T-cell (primary cell): ENCODE measurements at places on chromosomes 5 and 9. TPM values are rescaled to one million over a fixed set of nuclear protein-coding genes. Genes with fewer than 3 reads are reported as not detected.

IL13 gene
- total RNA-seq = 1.9 TPM

NAIF1 gene
- 14.9 TPM for total RNA-seq

DNA sequence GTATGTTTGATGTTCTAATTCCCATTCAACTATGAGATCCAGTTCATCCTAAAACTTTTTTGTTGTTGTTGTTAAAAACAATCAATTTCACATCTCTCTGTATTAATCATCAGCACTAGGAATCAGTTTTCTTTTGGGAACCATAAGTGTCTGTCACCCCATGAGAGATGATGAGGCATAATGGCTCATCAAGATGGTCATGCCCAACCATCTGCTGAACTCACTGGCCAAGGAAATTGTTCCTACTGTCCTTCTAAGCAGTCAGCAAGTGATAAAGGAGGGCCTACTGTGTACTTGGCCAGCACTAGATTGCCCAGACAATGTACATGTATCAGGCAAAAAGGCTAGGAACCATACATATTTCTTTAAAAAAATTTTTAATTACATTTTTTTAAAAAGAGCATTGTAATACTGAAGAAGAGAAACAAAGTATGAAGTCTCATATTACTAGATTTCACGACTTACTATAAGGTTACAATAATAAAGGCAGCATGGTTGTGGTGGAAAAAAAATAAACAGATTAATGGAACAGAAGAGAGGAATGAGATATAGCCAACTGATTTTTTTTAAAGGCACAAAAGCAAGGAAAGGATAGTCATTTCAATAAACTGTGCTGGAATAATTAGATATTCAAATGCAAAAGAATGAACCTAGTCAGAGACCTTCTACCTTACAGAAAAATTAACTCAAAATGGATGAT lies 458.3 kb downstream of the SPOCK1 start:
- H3K27ac ChIP-seq = no peak overlapping the region
- H3K27me3 ChIP-seq = no peaks in the 10 kb centered on the region
- H3K4me1 ChIP-seq = no peaks in the 10 kb centered on the region
- no peak overlapping the region for H3K4me3 ChIP-seq

GRCh38 chr5:141475625-141476131 lies at the start of gene PCDHGC3:
Gene PCDHGC3, plus strand, starts transcription at chr5:141475966. Its CDS starts 151 bp downstream, at chr5:141476117.
- H3K27ac ChIP-seq = no peak within 1 kb of the TSS
- DNase-seq = no peak

GRCh38 chr5:33417632-33418031 lies 23.1 kb upstream of the TARS1 start:
- no peaks in the 10 kb centered on the region for H3K4me1 ChIP-seq
- no peak overlapping the region for H3K4me3 ChIP-seq
- no peaks in the 10 kb centered on the region for H3K27me3 ChIP-seq
- DNase-seq = no peak
- H3K27ac ChIP-seq = no peak overlapping the region

GRCh38 chr9:134223591-134224122 lies 59.3 kb upstream of the RNU6ATAC start:
- H3K36me3 ChIP-seq = no peaks in the 10 kb centered on the region
- H3K4me3 ChIP-seq = no peak overlapping the region
- no peaks in the 10 kb centered on the region for H3K4me1 ChIP-seq
- DNase-seq = no peak
- H3K27me3 ChIP-seq = no peaks in the 10 kb centered on the region

GRCh38 chr5:79857714-79858409 lies 133.2 kb downstream of the MTX3 start:
- no peak overlapping the region for H3K4me3 ChIP-seq
- no peaks in the 10 kb centered on the region for H3K27me3 ChIP-seq
- H3K4me1 ChIP-seq = no peaks in the 10 kb centered on the region
- DNase-seq = peak; percentile 64
- no peak overlapping the region for H3K27ac ChIP-seq

DNA sequence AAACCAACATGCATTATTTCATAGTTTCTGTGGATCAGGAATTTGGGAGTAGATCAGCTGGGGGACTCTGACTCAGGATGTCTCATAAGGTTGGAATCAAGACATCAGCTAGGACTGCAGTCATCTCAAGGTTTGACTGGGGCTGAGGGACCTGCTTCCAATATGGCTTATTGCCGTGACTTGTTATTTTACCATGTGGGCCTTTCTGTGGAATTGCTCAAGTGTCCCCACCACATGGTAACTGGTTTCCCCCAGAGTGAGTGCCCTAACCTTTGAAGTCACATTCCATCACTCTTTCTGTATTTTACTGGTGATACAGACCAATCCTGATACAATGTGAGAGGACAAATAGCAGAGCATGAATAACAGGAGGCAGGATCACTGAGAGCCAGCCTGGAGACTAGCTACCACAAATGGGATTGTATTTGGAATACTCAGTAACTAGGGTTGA lies 70.2 kb upstream of the ELL2 start:
- H3K4me3 ChIP-seq = no peak overlapping the region
- no peaks in the 10 kb centered on the region for H3K4me1 ChIP-seq
- H3K27ac ChIP-seq = no peak overlapping the region
- no peaks in the 10 kb centered on the region for H3K27me3 ChIP-seq

TMC1 gene
- total RNA-seq = not detected

FOXB2 gene
- not detected for total RNA-seq

PCDHGA7 gene
- total RNA-seq = 0.53 TPM

GRCh38 chr9:132880324-132880661 lies 1.6 kb downstream of the SPACA9 start:
- no peak overlapping the region for H3K4me3 ChIP-seq
- no peaks in the 10 kb centered on the region for H3K36me3 ChIP-seq
- no peak for DNase-seq
- H3K4me1 ChIP-seq = peaks cover 18% of the 10 kb centered on the region

PCDHGA11 gene
- 0.12 TPM for total RNA-seq

DNA sequence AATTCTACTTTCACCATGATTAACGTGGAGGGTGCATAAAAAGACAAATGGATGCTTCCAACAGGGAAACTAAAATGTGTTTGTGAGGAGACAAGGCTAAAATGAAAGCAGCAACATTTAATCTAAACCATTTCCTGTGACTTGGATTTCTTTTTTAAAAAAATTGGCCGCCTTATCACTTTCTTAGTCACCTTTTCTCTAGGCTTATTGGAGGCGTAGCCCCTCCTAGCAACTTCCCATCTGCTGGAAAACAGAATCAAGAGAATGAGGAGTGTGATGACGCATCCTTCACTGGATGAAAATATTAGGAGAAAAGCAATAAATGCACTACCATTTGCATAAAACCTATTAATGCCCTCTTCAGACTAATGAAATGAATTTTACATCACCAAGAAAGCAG lies 791 bp upstream of the GPR150 start:
- no peak overlapping the region for H3K27ac ChIP-seq
- H3K36me3 ChIP-seq = no peaks in the 10 kb centered on the region
- peak overlapping the region; percentile 75 for H3K4me3 ChIP-seq
- no peaks in the 10 kb centered on the region for H3K27me3 ChIP-seq

- H3K36me3 ChIP-seq = no peaks in the 10 kb centered on the region
- no peak for DNase-seq
- H3K4me1 ChIP-seq = no peaks in the 10 kb centered on the region
- peaks cover 4% of the 10 kb centered on the region for H3K27me3 ChIP-seq
Measured at GRCh38 chr9:127664324-127664677, 42.5 kb upstream of the CFAP157 start.

- H3K36me3 ChIP-seq = no peaks in the 10 kb centered on the region
- no peak for DNase-seq
- no peak overlapping the region for H3K4me3 ChIP-seq
- H3K27ac ChIP-seq = no peak overlapping the region
Measured at GRCh38 chr5:63211448-63212132, 633.0 kb downstream of the LRRC70 start.

DNA sequence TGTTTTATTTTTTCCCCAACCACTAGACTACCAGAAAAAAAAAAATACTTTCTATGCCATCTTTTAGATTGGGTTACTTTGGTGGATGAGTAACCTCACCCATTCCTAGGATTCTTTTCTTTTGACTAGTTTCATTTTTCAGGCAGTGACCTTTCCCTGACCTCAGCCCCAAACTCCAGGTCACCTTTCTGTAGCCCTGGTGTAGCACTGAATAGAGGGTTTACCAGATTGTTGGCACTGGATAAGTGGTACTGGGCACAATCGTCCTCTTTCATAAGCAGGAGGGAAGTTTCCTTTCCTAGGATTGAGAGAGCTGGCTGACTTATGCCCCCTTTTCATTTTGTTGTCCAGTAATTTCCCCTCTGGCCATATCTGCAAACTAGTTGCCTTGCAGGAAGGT lies 169.4 kb upstream of the TMEM161B start:
- no peak overlapping the region for H3K27ac ChIP-seq
- no peak overlapping the region for H3K4me3 ChIP-seq
- H3K4me1 ChIP-seq = no peaks in the 10 kb centered on the region
- H3K27me3 ChIP-seq = no peaks in the 10 kb centered on the region
- H3K36me3 ChIP-seq = no peaks in the 10 kb centered on the region

- H3K27me3 ChIP-seq = no peaks in the 10 kb centered on the region
- H3K27ac ChIP-seq = no peak overlapping the region
- peaks cover 18% of the 10 kb centered on the region for H3K36me3 ChIP-seq
- no peak overlapping the region for H3K4me3 ChIP-seq
- no peak for DNase-seq
Measured at GRCh38 chr5:154211641-154212390, 21.3 kb downstream of the GALNT10 start.

- DNase-seq = no peak
- H3K27ac ChIP-seq = no peak overlapping the region
- H3K27me3 ChIP-seq = no peaks in the 10 kb centered on the region
- H3K4me1 ChIP-seq = no peaks in the 10 kb centered on the region
- no peaks in the 10 kb centered on the region for H3K36me3 ChIP-seq
- H3K4me3 ChIP-seq = no peak overlapping the region
Measured at GRCh38 chr5:163794993-163795392, 289.6 kb downstream of the MAT2B start.

DNA sequence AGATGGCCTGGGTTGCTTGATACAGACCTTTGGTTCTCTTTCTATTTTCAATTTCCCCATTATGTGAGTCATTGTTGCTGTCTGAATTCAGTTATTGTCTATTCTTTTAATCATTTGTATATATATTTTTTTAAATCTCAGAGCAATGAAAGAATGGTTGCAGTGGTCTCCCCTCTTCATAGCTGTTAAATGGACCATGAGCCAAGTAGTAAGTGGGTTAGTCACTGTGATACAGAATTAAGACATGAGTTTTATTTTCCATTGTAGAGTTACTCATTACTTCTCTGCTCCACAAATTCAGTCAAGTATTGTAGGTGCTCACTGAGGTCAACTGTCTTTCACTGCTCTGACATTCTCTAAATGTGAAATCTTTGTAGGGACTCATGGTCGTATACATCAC lies 174.6 kb upstream of the GRAMD2B start:
- no peak for DNase-seq
- no peak overlapping the region for H3K27ac ChIP-seq
- H3K4me3 ChIP-seq = no peak overlapping the region
- H3K36me3 ChIP-seq = no peaks in the 10 kb centered on the region
- H3K4me1 ChIP-seq = no peaks in the 10 kb centered on the region

DNA sequence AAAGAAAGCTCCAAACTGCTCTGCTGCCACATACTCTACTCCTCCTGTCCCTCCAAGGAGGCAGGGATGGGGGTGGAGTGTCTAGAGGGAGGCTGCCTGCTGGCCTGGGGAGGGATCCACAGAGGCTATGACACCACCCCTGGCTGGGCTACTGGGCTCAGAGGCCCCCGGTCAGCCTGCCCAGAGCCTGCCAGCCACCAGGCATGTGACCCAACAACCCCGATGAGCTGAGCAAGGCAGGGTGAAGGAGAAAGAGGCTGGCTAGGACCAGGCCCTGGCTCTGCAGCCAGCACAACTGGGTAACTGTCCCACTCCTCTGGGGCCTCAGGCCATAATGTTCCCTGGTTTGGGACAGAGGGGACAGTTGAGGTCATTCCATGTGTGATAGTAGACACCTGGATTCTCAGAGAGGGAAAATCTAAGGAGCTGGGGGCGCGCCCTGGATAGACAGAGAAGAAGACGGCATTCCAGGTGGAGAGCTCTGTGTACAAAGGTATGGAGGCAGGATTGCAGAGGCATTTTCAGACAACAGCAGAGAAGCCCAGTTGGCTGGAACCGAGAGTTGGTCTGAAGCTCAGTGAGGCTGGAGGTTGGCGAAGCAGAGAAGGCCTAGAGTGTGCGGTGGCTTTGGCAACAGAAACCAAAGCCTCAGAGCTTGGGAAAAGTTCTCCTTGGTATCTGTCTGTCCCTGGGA lies 33.8 kb upstream of the IL17B start:
- H3K4me3 ChIP-seq = no peak overlapping the region
- H3K4me1 ChIP-seq = no peaks in the 10 kb centered on the region
- DNase-seq = no peak
- H3K27ac ChIP-seq = no peak overlapping the region
- no peaks in the 10 kb centered on the region for H3K27me3 ChIP-seq

GRCh38 chr9:136936645-136937170 lies 7.8 kb downstream of the FBXW5 start:
- no peaks in the 10 kb centered on the region for H3K27me3 ChIP-seq
- H3K4me1 ChIP-seq = no peaks in the 10 kb centered on the region
- H3K36me3 ChIP-seq = peaks cover 20% of the 10 kb centered on the region
- H3K27ac ChIP-seq = no peak overlapping the region
- no peak overlapping the region for H3K4me3 ChIP-seq

PCDHA7 gene
- total RNA-seq = not detected

DNA sequence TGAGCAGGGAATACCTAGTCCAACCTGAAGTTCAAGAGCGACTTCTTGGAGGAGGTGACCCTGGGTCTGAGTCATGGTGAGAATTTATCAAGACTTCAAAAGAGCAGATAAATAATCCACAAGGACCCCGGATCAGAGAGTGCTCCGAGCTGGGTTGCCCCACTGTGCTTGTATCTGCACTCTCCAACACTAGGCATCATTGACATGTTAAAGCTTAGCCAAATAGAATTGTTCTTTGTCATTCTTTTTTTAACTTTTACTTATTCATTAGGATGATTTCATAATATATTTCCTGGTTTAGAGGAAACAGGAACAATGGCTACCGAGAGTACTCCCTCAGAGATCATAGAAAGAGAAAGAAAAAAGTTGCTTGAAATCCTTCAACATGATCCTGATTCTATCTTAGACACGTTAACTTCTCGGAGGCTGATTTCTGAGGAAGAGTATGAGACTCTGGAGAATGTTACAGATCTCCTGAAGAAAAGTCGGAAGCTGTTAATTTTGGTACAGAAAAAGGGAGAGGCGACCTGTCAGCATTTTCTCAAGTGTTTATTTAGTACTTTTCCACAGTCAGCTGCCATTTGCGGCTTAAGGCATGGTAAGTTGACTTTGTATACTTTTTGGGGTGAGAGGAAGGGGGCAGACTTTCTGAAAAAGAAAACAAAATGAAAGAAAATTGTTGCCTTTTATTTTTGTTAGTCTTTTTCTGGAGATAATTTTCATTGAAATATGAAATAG lies at the start of gene CARD6:
Gene CARD6, plus strand, starts transcription at position 300 of the 738 bp plus-strand sequence. Its CDS starts 16 bp downstream, at position 316.
- no peak for DNase-seq
- no peaks in the 10 kb centered on the region for H3K27me3 ChIP-seq
- no peaks in the 10 kb centered on the region for H3K36me3 ChIP-seq
